ENCODE measurements at places on chromosomes 2 and 18.

DNA sequence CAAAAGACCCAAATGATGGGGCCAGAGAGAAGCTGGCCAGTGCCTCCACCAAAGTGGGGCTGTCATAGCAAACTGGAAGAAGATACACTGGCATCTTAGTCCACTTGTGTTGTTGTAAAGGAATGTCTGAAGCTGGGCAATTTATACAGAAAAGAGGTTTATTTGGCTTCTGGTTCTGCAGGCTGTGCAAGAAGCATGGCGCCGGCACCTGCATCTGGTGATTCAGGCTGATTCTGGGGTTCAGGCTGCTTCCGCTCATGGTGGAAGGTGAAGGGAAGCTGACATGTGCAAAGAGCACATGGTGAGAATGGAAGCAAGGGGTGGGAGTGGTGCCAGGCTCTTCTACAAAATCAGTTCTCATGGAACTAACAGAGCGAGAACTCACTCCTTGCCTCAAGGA lies 135.9 kb upstream of the TWIST2 start:
- no peak for DNase-seq

DNA sequence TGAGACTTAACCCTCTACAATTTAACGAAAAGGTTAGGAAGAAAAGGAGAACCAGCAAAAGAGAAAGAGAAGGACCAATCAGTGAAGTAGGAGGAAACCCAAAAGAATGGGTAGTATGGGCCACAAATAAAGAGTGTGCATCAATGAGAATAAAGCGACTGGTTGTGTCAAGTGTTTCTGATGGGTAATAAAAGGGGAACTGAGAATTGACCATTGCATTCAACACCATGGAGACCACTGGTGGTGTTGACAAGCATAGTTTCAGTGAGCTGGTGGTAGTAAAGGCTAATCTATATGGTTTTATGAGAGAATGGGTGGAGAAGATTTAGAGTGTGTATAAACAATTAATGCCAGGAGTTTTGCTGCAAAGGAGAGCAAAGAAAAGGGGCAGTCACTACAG lies 75.4 kb downstream of the CSRNP3 start:
- no peak for DNase-seq

DNA sequence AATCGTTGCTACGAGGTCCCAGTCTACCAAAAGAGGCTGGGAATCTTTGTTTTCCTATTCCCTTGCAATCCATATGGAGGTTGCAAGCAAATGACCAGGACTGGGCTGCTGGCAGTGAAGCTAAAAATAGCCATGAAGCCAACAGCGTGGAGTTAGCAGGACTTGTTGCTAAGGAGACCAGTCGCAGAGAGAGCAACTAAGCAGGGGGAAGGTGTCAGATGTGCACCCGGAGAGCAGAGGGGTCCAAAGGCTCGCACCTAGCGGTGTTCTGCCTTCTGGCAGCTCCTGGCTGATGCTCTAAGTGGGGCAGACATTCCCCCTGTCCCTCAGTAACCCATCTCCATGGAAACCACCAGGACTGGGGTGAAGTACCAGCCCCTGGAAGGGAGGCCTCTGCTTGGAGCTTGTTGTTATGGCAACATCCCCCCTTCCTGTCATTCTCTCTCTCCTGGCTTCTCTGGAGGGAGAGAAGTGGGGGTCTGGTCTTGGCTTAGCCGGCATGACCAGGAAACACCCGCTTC lies 84.6 kb downstream of the DNMT3A start:
- no peak for DNase-seq

GRCh38 chr2:161208527-161209139 lies 48.4 kb downstream of the TANK start:
- DNase-seq, result no peak

DNA sequence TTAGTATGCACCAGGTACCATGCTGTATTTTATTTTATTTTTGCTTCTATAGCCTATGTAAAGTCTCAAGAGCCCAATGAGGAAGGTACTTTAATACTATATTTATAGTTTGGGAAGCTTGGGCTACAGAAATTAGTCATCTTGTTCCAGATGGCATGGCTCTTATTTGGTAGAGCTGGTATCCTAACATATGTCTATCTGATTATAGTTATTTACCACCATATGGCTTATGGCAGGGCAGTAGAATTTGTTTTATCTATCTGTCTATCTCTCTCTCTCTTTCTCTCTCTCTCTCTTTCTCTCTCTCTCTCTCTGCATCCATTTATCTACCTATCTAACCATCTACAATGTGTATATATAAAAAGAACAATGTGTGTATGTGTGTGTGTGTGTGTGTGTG lies 1293.7 kb upstream of the SLC39A10 start:
- DNase-seq, result no peak

- no peak for DNase-seq
Measured at GRCh38 chr2:174866421-174866820, 102.1 kb upstream of the CHRNA1 start.

DNA sequence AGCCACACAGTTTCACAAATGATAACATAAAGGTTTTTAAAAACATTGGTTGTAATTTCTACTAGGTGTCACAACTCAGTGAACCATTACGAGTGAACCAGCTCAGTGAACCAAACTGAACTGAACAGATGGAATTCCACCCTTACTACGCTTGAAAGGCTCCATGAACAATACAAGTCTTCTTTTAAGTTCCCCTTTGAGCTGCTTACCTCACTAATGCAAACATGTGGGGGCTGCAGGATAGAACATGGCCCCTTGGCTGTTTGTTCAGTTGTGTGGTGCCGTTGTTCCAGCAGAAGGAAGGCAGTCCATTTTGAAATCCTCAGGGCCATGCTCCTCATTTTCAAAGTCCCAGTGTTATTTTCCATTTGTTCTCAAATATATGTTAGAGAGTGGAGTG lies 30.7 kb upstream of the KLHL14 start:
- no peak for DNase-seq

DNA sequence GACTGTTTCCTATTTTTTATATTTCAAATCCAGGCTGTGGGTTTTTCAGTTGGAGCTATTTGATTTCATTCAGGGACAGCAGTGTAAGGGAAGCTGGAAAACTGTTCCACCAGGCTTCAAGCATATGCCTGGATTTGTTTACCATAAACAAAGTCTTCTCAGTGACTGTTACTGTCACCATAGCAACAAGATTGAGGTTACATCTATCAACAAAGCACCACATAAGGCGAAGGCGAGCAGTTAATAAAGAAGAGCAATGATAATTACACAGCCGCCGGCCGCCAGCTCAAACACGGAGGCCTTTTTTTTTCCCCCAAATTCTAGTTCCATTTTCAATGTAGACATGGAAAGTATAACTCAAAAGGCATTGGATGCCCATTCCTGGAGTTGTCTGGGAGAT lies 553.7 kb upstream of the SYT4 start:
- no peak for DNase-seq

DNA sequence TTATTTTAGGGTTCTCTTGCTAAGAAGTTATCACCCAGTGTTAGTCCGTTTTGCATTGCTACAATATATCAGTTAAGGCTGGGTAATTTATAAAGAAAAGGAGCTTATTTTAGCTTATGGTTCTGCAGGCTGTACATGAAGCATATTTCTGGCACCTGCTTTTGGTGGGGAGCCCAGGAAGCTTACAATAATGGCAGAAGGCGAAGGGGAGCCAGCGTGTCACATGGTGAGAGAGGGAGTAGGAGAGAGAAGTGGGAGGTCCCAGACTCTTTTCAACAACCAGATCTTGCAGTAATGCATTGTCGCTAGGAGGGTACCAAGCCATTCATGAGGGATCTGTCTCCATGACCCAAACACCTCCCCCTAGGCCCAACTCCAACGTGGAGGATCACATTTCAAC lies 688.8 kb upstream of the PIK3C3 start:
- no peak for DNase-seq

DNA sequence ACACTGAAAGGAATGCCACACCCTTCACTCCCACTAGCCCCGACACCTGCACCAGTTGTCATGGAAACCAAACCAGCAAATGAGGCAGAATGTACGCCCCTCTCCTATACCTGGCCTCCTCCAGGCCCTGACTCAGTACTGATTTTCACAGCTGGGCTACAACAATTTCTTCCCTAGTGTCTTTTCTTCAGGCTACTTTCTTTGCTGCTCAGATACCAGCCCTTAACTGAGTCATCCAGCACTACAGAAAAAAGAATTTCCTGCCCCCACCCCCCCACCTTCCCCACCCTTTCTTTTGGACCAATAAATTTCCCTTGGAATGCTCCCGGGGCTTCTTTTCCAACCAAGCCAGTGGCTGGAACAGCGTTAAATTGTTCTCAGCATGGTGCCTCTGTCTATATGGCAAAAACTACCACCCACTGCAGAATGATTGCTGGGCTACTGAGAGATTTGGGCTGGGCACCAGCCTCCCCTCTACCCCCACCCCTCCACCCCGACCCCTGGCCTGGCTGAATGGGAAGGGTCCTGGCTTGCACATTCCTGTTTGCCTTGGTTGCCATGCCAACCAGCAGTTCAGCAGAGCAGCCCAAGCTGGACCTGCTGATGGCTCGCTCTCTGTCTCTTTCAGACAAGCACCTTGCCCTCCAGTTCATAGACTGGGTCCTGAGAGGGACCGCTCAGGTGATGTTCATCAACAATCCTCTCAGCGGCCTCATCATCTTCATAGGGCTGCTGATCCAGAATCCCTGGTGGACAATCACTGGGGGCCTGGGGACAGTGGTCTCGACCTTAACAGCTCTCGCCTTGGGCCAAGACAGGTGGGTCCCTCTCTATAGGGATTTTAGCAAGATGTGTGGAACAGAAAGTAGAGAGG lies 11.3 kb downstream of the SLC14A2 start:
- DNase-seq, result peak; percentile 73

GRCh38 chr2:239103125-239104098 lies 255.5 kb downstream of the TWIST2 start:
- peak; percentile 49 for DNase-seq

GRCh38 chr2:120963997-120964705 lies 228.5 kb downstream of the GLI2 start:
- no peak for DNase-seq

GRCh38 chr2:224293976-224294375 lies 107.9 kb downstream of the FAM124B start:
- DNase-seq, result no peak

GRCh38 chr18:44537526-44537925 lies 143.2 kb upstream of the SETBP1 start:
- no peak for DNase-seq

GRCh38 chr2:124145982-124146381 lies 120.9 kb downstream of the CNTNAP5 start:
- DNase-seq, result no peak

GRCh38 chr2:74702001-74702715 lies 48.1 kb downstream of the SEMA4F start:
- no peak for DNase-seq

- no peak for DNase-seq
Measured at GRCh38 chr2:200042944-200043343, 87.6 kb downstream of the MAIP1 start.

DNA sequence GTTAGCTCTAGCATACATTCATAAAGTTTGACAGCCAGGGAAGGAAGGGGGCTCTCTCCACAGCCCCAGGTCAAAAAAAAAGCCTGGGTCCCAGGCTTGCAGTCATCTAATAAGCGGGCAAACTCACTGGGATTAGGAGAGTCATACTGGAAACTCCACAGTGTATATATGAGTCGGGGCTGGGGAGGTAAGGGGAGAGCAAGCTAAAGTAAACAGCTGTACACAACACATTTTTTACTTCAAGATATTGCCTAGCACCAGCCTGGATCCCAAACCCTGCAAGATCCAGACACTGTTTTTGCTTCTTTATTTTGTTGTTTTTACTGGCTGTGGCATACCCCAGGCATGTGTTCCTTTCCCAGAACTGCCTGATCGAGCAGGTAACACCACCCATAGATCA lies 291.3 kb upstream of the TANK start:
- DNase-seq, result no peak

DNA sequence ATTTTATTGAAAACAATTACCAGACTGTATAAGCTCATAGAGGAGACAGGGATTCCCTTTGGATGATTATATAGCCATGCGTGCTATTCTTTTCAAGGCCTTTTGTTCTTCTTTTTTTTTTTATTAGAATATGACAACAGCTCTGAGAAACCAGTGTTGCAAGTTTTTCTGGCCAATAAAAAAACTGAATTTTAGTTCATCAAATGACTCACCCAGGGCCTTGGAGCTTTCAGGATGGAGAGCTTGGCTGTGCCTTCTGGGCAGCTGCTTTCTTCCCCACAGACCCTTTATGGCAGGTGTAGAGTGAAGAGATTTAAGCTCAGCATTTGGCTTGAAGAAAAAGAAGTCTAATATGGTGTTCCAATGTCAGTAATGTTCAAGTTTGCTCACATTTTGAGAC lies 497.9 kb upstream of the FANCL start:
- no peak for DNase-seq

DNA sequence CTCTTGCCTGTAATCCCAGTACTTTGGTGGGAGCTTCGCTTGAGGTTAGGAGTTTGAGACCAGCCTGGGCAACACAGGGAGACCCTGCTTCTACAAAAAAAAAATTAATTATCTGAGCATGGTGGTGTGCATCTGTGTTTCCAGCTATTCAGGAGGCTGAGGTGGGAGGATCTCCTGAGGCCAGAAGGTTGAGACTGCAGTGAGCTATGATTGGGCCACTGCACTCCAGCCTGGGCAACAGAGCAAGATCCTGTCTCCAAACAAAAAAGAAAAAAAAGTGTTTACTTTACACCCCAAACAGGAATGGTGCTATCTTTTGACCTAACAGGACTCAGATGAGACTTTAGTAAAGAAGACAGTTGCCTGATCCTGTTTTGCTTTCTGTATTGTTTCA lies 35.6 kb downstream of the MAL start:
- DNase-seq, result no peak

GRCh38 chr2:70305531-70305930 lies 3.7 kb upstream of the FAM136A start:
- DNase-seq, result no peak

GRCh38 chr2:227337442-227337841 lies 12.4 kb downstream of the MFF start:
- no peak for DNase-seq

GRCh38 chr2:122384768-122385333 lies 629.4 kb downstream of the TSN start:
- DNase-seq, result no peak

DNA sequence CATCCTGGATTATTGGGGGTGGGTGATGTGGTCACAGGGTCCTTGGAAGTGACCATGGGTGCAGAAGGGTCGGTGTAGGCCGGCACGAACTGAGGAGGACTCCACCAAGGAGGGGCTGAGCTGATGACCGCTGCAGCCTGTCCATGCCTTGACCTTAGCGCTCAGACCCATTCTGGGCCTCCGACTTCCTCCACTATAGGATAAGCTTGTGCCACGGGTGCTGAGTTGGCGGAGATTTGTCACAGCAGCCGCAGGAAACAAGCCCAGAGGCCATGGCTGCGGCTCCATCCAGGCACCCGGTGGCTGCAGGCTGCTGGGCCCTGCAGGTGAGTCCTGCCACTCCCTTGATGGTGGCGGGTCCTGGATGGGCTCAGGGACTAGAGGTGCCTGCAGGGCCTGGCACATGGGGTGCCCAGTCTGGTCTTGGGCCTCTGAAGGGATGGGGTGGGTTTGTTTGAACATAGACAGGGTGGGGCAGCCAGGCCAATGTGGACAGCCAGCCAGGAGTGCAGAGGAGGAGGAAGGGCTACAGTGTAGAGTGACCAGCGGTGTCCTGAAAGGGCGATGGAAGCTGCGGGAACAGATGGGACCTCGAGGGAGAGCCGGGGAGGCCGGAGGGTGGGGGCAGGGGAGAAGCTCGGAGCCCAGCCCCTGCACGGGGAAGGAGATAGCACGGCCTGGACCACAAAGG lies 84.8 kb downstream of the SEPTIN10 start:
- no peak for DNase-seq
